ENCODE measurements at places on chromosomes 7 and 10.

DNA sequence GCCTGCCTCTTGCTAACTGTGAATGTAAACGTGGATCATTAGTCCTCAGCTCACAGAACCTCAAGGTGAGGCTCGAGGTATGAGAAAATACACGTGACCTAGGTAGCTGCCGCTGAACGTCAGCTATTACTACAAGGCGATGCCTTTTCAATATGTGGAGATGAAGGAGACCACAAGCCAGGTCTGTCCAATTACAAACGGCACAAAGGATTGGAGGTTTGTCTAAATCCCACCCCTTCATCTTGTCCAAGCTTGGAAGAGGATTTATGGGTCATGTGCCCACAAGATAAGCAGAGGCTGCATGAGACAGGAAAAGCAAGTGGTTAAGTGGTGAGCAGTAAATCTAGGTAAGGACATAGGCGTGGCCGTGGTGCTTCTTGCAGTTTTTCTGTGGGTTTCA, 3.4 kb downstream of the H2BK1 start:
- no peak for DNase-seq

DNA sequence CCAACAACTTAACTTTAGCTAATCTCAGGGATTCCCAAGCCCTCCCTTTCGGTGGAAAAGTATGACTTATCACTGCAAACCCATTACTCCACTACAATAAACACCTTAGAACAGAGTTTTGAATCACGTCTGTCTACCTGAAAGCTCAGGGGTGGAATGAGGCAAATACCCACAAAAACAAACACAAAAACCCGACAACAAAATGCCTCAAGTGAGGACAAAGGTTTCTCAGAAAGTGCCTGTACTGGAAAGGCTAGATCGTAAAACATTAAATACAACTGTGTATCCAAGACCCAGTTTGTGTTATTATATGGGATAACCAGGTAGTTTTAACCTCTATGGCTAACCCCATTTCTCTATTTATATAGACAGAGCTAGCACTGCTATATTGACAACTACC, 26.0 kb downstream of the MKRN1 start:
- DNase-seq: no peak

DNA sequence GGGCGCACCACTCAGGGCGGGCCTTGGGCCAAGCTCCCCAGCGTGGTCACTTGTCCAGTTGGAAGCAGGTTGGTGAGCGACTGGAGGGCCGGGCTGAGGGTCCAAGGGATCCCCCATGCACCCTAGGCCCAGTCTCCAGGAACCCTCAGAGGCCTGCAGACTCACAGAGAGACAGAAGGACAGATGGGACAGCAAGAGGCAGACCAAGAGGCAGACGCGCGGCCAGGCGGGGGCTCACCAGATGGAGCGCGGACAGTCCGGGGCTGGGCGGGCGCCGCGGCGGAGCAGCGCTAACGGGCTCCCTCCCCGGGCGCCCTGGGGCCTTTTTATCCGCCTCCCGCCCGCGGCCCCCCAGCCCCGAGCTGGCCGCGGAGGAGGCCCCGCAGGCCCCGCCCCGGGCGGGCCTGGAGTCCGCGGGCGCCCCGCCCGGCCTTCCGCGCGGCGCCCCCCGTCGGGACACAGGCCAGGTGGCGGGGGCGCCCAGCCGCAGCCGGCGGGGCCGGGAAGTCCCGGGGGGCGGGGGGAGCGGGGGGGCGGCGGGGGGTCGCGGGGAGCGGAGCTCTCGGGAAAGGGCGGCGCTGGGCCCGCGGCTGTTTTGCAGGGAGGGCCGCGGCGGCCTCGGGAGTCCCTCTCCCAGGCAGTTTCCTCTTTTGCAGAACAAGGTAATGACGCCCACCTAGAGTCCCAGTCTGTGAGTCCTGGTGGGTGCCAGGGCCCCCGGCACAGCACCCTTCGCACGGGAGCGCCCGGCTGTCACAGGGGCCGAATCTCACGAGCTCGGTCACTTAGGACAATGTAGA, at the start of gene LOXL4:
TSS of gene LOXL4 (minus strand) at position 301 of the 800 bp plus-strand sequence. CDS start 5,175 bp downstream, outside the sequence.
- peak; percentile 73 for DNase-seq

- DNase-seq: no peak
These were observed 435.6 kb upstream of the NPVF start for GRCh38 chr7:25663877-25664276.

DNA sequence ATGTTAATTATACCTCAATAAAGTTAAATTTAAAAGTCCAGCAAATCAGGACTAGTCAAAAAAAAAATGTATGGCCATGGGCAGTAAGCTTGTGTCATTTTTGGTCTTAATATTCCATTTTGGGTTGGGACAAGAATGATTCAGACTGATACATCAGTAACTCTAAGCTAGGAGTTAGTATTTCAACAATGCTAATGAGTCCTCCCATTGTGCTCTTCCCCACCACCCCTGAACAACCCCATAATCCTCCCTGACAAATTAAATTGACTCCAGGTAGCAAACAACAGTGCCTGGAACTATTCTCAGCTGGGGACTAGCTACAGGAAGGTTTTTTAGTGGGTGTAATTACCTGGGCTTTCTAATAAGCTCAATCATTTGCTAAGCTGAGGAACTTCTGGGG, 30.7 kb upstream of the KCNIP2 start:
- DNase-seq: no peak

DNA sequence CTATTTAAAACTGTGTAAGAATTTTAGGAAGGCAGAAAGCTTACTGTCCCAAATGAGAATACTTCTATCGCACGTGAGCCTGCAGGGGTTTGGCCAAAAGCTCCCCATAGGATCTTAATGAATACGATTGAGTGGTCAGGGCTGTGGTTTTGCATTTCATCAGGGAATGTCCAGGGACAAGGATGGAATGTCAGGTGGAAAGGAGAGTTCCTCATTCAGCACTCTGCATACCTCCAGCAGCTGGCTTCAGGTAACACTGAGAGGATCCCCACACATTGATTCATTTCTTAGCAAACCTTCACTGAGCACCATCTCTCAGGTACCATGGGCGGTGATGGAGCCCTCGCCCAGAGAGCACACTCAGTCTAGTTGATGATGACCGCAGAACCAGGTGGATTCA, 27.2 kb downstream of the ANK3 start:
- DNase-seq: no peak

- DNase-seq: no peak
These were observed 50.6 kb downstream of the PRPF18 start for GRCh38 chr10:13637303-13637856.

- no peak for DNase-seq
These were observed 37.2 kb downstream of the VOPP1 start for GRCh38 chr7:55534916-55535590.

DNA sequence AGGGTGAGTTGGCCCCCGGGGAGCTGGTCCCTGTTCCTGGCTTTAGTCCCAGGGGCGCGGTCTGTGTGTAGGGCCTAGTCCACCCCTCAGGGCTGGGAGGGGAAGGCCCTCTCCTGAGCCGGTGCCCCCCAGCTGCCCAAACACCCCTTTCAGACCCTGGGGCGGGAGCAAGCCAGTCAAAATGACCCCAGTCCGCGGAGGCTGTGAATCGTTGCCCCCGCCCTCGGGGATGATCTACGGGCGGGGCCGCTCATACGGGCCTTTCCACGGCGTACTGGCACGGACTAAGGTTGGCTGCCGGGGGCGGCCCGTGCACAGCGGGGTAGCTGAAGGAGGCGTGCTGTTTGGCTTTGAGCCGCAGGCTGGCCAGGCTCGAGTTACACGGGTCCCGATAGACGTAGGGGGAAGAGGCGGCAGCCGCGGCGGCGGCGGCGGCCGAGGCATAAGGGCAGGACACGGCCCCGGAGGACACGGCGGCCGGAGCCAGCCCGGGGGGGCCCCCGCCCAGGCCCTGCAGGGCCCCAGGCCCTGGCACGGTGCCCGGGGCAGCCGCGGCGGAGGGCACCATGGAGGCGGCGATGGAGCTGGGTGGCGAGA, 4.3 kb downstream of the ELOVL3 start:
- DNase-seq: peak; percentile 84

DNA sequence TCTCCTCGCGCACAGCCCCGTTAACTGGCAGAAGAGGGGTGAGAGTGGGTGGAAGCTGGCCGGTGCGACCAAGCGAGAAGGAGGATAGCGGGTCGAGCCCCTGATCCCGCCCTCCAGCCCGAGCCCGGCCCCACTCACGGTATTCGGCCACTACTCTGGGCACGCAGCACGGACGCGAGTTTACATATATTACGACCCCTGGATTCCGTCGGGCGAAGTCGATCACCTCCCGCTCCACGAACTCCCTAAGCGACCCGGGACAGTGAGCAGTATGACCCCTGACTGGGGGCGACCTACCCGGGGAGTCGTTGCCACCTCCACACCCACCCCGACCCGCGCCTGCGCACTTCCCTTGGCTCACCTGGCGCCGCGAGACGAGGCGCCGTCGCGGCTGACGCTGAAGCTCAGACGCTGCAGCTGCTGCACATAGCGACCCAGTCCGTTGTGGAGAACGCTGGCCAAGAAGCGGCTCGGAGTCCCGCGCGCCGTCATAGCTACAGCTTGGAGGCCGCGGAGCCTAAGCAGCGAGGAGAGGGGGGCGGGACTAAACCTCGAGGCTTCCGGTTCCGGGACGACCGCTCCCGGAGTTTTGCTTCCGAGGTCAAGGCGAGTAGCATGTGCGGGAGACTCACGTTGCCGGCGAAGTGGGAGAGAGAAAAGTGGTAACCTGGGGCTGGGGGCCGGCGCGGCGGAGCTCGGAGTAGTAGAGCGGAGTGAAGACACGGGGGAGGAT, at the start of the genes MRPL43 and TWNK:
TSS of gene MRPL43 (minus strand) at position 546 of the 733 bp plus-strand sequence. CDS start at position 492, 54 bp downstream.
TSS of gene TWNK (plus strand) at position 592 of the 733 bp plus-strand sequence. CDS start 668 bp downstream, outside the sequence.
- peak; percentile 87 for DNase-seq

- no peak for DNase-seq
These were observed 30.1 kb downstream of the DENND11 start for GRCh38 chr7:141671705-141672496.

- no peak for DNase-seq
These were observed 517.4 kb upstream of the MKI67 start for GRCh38 chr10:128643658-128644057.

GRCh38 chr7:132876576-132876975, 205.3 kb downstream of the CHCHD3 start:
- no peak for DNase-seq

GRCh38 chr7:95011146-95011928, 103.9 kb downstream of the PPP1R9A start:
- DNase-seq: no peak

DNA sequence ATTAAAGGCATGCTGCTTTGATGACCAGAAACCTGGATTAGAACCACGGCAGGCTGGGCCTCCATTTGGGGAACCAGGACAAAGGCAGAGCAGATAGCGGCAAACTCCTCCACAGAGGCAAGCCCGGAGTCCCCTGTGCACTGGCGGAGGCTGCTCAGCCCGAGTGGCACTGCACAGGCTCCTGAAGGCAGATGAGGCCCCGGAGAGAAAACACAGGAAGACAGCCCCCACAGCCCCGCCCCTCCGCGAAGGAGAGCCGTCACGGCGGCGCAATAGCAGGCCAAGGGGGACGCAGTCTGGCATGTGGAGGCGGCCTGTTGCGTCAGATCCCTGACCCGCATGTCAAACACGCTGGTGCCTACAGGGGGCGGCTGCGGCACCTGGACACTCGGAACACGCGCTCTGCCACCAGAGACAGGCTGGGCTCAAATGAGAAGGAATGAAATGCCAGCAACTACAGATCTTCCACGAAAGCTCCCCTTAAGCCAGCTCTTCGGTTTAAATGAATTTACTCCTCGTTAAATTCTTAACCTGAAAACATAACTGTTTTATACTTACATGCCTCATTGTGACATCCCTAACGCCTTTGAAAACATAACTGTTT, 128.5 kb downstream of the MAD1L1 start:
- DNase-seq: no peak

GRCh38 chr7:25122373-25122772, 2.7 kb downstream of the CYCS start:
- no peak for DNase-seq

GRCh38 chr10:50310560-50311174, 59.4 kb upstream of the ASAH2 start:
- DNase-seq: no peak

GRCh38 chr7:25807086-25807611, 344.8 kb upstream of the NFE2L3 start:
- DNase-seq: no peak

GRCh38 chr7:1419688-1420087, 39.6 kb downstream of the MICALL2 start:
- DNase-seq: no peak

DNA sequence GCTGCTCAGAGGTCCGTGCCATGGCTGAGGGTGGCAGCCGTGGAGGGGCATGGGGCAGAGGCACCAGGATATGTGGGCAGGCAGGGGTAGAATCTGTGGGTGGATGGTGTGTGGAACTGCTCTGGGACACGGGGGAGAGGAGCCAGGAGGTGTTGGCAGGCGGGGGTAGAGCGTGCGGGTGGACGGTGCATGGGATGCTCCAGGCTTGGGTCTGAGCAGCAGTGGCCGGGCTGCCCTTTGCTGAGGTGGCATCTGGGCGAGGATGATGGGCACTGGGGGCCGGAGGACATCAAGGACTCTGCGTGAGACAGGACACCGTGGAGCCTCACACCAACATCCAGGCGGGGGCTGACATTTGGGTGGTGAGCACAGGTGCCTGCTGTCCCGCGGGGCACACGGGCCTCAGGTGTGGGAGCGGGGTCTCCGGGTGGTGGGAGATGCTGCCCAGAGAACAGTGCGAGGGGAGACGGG, 46.2 kb downstream of the JAKMIP3 start:
- DNase-seq: peak; percentile 44

DNA sequence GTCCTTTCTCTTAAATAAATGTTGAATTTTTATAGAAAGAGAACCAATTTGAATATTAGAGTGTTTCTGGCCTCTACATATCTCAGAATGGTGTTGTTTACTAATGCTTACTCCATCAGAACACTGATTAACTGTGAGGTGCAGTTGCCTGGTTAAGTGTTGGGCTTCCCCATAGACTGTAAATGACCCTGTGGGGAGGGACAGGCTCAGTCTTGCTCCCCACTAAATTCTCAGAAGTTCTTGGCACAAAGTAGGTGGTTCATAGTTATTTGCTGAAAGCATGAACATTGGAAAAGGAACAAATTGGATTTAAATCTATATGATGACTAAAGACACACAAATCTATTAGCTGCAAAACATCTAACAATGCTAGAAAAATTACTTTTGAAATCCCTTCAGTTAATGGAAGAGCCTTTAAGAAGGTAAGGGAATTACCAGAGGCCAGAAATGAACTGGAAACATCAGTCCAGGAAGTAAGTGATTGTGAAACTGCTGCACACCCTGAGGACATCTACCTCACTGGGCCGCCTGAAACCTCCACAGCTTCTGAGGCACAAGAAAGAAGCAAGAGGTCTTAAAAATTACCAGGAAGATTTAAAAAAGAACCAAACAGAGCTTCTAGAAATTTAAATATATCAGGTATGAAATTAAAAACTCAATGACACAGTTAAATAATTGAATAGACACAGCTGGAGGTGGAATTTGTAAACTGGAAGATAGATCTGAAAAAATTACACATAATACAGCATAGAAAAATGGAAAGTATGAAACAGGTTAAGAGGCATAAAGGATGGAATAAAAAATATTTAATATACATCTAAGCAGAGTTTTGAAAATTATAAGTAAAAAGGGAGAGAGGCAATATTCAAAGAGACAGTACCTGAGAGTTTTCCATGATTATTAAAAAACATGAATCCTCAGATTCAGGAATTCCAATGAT, 17.8 kb upstream of the COMTD1 start:
- no peak for DNase-seq

DNA sequence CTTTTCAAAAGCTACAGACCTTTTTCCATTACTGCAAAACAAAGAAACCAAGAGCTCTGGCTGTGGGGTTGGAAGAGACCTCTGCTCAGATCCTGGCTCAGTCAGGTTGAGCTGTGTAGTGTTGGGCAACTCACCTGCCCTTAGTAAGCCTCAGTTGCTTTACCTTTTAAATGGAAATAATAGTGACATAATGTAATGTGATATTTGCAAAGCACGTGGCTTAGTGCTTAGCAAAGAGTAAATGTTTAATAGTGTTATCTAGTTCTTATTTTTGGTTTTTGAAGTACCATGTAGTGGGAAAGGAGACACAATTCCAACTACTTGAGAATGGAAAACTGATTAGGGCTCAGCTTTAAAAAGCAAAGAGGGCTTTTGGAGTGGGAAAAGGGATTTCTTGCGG, 100.2 kb downstream of the SVIL start:
- no peak for DNase-seq
